ENCODE measurements at places on chromosomes 4 and X. TPM values are rescaled to one million over a fixed set of nuclear protein-coding genes. Genes with fewer than 3 reads are reported as not detected.

RENBP gene
- total RNA-seq = 62.1 TPM

TMEM150C gene
- 5.1 TPM for total RNA-seq

ERCC6L gene
- 1.1 TPM for total RNA-seq

THAP9 gene
- 2.1 TPM for total RNA-seq

RPA4 gene
- 1.2 TPM for total RNA-seq

FATE1 gene
- not detected for total RNA-seq

GTPBP6 gene
- 41.0 TPM for total RNA-seq

TCEAL6 gene
- total RNA-seq = not detected

WDR44 gene
- 16.0 TPM for total RNA-seq

MAP3K15 gene
- total RNA-seq = 0.41 TPM
